Dermis lymphatic vessel endothelial cell (primary cell): ENCODE measurements at places on chromosomes 7 and 10. TPM values are rescaled to one million over a fixed set of nuclear protein-coding genes. Genes with fewer than 3 reads are reported as not detected.

The PANK1 gene
- total RNA-seq, result 1.8 and 2.4 TPM in 2 replicates

The C7orf33 gene
- not detected in 2 replicates for total RNA-seq

The GPR22 gene
- not detected in 2 replicates for total RNA-seq

The FGL2 gene
- total RNA-seq, result 1.1 and 4.9 TPM in 2 replicates

The TLX1 gene
- not detected in 2 replicates for total RNA-seq

The GHRHR gene
- not detected in 2 replicates for total RNA-seq

The CYP2E1 gene
- total RNA-seq, result 0.26 TPM in 1 of 2 replicates, not detected in the other
